ENCODE measurements at places on chromosomes 2 and 18.

GRCh38 chr18:8391068-8391467, 218.2 kb upstream of the RAB12 start:
- DNase-seq = no peak

DNA sequence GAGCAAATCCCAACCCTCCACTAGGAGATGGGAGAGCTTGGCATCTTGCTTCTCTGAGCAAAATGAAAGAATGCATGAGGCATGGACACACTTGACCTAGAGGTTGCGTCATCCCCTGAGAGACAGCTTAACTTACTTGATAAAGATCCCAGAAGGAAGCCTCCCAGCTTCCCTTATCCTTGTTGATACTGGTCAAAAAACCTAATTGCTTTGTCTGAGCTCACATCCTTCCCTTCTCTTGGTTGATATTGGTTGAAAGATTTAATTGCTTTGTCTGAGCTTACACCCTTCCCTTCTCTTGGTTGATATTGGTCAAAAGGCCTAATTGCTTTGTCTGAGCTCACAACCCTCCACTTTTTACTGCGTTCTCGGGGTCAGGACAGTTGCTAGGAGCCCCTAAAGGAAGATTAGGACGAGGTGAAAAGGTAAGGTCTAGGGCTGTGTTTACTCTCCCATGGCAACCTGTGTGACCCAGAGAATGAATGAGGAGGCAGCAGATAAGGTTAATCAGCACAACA, 12.2 kb upstream of the BOD1L2 start:
- DNase-seq = no peak

- no peak for DNase-seq
Measured at GRCh38 chr2:7288484-7288883, 371.3 kb downstream of the RNF144A start.

DNA sequence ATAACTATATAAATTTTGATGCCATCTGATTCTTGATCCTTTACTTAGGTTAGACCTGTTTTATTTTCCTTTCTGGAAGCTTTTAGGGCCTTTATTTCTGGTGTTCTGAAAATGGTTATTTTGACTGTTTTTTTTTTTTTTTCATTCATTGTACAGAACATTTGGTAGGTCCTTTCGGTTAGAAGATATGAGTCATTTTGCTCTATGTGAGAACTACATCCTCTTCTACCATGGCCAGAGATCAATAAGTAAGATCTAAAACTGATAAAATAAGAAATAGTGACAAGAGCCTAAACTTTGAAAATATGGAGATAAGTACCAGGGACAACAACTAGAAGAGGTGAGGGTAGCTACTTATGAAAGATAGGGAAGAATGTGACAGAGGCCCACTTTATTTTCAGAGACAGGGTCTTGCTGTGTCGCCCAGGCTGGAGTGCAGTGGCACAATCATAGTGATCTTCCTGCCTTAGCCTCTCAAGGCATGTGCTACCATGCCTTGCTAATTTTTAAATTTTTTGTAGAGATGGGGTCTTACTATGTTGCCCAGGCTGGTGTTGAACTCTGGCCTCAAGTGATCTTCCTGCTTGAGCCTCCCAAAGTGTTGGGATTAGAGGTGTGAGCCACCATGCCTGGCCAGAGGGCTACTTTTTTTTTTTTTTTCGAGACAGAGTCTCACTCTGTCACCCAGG, 66.5 kb downstream of the EIF2AK3 start:
- no peak for DNase-seq

DNA sequence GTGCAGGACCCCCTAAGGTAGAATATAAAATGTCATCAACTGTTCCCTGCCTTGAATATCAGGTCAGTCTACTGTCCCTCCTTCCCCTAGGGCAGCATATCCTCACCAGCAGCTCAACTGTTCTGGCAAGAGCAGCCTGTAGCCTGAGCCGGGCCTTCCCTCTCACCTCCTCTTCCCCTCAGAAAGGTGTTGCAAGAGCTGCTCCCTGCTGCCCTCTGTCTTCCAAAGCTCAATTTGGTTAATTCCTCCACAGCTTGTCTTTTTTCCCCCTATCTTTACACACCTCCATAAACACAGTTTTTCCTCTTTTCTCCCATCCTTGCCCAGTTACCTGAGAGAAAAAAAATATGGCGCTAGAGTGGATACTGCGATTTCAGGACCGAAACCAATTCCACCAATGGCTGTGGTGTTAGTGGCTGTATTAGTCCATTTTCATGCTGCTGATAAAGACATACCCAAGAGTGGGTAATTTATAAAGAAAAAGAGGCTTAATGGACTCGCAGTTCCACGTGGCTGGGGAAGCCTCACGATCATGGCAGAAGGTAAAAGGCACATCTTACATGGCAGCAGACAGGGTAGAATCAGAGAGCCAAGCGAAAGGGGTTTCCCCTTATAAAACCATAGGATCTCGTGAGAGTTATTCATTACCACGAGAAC, 184.7 kb downstream of the MREG start:
- DNase-seq = peak; percentile 62

GRCh38 chr2:72024451-72025175, 123.0 kb downstream of the CYP26B1 start:
- DNase-seq = no peak

GRCh38 chr2:60490848-60491247, 62.6 kb downstream of the BCL11A start:
- DNase-seq = no peak

GRCh38 chr2:101399021-101399799, 11.9 kb upstream of the CREG2 start:
- peak; percentile 95 for DNase-seq

DNA sequence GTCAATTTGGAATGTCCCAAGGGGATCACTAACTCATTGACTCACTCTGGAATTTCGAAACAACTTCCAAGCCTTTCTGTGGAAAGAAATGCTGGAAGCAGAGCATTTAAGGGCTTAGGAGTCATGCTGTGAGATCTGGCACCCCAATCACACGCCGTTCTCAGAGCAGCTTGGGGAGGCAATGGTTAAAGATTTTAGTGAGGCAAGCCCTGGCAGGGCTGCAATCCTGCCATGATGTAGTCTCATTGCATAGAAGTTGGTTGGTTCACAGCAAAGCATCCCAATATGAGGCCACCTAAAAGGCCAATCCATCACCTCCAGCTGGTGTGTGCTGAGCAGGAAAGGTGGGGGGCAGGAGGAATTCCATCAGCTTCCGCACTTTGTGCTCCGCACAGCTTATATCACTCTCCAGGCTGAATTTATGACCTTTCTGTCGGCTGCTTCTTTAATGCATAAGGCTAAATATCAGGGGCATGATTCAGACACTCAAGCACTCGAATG, 1043.9 kb upstream of the POU3F3 start:
- no peak for DNase-seq

DNA sequence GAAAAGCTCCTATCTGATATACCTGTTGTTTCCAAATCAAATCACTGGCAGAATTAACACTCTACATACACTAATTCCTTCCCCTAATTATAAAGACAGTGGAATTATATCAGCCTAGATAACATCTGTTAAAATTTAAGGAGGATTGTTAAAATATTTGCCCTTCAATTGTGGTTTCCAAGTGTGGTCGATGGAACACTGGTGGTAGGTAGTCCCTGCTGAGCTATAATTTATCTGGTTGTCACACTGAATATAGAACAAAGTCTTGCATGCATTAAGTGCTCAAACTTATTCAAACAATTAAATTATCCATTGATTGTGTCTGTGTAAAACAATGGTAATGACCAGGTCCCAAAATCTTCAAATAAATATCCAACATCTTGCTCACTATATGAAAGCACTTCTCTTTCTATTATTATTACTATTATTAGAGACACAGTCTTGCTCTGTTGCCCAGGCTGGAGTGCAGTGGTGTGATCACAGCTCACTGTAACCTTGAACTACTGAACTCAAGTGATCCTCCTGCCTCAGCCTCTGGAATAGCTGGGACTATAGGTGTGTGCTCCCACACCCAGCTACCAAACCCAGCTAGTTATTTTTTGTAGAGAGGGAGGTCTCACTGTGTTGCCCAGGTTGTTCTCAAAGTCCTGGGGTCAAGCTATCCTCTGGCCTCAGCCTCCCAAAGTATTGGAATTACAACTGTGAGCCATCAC, 12.0 kb downstream of the CDH2 start:
- no peak for DNase-seq

- DNase-seq = no peak
Measured at GRCh38 chr2:83378921-83379320, 1080.2 kb downstream of the SUCLG1 start.

- no peak for DNase-seq
Measured at GRCh38 chr18:3394648-3395047, 55.3 kb upstream of the TGIF1 start.

DNA sequence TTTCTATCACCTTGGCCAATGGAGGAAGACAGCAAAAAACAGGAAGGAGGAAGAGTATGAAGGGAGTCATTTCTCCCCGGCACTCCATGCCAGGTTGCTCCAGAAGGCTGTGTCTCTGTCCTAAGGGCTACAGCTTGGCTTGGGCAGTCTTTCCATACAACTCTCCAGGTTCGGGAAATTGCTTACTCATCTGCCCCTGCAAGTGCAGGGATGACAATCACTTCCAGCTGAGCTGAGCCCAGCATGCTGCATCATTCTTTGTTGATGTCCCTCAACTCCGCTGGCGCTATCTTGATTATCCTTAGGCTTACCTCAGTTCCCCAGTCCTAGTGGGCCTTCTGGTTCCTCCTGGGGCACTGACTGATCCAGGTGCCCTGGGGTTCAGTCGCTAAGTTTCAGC, 86.9 kb upstream of the COPS8 start:
- no peak for DNase-seq

DNA sequence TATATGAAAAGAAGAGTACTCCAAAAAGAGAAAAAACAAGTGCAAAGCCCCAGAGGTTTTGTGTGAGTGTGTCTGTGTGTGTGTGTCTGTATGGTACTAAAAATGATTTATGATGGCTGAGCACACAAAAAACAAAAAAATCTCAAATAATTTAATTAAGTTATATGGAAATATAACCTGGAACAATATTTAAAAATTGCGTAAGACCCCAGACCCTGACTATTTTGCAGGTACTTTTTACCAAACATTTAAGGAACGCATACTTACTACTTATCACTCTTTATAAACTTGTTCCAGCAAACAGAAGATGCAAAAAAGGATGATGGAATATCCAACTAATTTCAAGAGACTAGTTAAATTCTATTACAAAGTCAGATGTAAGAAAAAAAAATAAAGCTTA, 317.4 kb upstream of the KCNH7 start:
- DNase-seq = no peak

DNA sequence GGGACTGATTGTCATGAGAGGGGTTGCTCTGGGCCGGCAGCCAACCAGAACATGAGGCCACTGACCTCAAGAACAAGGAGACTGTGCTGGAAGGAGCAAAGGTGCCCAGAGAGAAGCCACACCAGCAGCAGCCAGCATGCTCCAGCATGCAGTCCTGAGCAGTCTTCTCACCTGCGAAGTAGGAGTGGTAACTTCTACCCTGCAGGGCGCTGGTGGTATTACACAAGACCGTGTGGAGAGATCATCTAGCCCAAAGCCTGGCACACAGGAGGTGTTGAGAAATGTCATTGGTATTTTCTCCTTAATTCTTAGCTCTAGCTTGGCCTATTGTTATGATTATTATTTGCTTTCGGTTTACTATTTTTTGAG, 132.7 kb downstream of the TSN start:
- no peak for DNase-seq

- no peak for DNase-seq
Measured at GRCh38 chr2:163658556-163658955, 77.3 kb downstream of the FIGN start.

GRCh38 chr2:101253013-101253702, 472 bp downstream of the CNOT11 start:
- DNase-seq = peak; percentile 25

DNA sequence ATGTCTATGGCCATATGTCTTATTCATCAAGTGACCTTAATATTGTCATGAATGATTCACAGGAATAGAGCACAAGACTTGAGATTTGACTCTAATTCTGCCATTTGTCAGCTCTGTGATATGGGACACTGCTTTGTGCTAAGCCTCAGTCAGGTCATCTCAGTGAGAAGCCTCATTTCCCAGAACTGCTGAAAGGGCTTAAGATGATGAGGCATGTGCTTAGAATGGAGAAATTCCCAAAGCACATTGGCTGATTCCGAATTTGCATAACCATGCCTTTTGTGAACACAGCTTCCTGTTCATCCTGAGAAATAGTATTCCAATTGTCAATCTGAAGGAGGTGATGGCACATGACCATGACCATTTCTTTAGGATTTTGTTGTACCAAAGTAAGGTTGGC, 218.1 kb downstream of the ALK start:
- no peak for DNase-seq

DNA sequence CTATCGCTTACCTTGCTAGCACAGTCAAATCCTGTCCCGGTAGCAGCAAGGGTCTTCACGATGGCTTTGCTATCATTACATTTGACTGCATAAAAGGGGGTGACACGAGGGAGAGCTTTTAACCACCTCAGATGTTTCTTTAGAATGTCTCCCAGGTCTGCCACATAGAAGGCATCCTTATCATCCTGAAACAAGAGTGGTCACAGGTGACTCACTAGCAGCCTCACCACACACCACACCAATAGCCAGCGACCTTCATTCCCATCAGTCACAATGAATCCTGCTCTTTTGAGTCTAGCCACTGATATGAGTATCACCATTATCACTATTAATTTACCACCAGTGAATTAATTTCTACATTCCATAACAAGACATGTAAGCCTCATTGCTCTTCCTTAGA, 3.7 kb downstream of the ODC1 start:
- DNase-seq = no peak

GRCh38 chr2:217096474-217097225, 236.8 kb upstream of the TNP1 start:
- DNase-seq = no peak

Measured in NCI-H1694 (cell line).